CD4-positive, alpha-beta T cell treated with Interleukin-17A for 4 hours (primary cell): ENCODE measurements at places on chromosomes 7 and 10.

DNA sequence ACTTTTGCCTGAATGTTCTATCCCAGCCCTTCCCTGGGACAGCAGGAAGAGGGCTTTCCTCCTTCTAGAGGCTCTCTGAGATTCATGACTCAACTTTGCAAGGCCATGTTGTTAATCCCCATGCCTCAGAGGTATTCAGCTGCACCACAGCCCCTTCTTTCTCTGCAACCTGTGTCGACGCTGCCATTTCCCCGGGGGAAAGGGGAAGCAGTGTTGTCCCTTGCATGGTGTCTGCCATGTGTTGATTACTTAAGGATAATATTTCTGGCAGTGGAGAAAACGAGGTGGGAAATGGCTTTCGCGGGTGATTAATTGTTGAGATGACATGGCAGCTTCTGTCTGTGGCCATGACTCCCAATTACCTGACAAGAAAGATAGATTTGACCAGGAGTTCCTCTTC is 133.1 kb downstream of the SORCS3 start:
- no peak for DNase-seq

- no peak for DNase-seq
Observed at GRCh38 chr7:56157238-56157790, 41.1 kb upstream of the NUPR2 start.

DNA sequence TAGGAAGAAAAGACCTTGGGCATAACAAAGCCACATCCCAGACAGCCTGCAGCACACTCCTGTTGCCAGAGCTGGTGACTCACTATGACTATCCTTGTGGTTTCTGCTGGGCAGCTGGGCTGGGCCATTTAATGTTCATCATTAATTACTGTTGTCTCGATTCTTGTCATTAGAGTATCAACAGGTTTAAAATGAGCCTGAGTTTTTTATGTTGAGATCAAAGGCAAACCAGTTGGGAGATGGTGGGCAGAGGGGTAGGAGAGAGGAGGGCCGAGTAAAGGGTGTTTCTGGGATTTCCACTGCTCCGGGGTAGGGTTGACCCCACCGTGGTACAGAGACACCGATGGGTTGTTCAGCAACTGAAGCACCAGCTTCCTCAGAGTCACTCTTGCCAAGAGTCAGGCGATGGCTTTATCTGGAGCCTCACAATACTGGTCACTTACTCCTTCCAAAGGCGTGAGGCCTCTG is 128.7 kb upstream of the LYZL1 start:
- DNase-seq, result no peak

DNA sequence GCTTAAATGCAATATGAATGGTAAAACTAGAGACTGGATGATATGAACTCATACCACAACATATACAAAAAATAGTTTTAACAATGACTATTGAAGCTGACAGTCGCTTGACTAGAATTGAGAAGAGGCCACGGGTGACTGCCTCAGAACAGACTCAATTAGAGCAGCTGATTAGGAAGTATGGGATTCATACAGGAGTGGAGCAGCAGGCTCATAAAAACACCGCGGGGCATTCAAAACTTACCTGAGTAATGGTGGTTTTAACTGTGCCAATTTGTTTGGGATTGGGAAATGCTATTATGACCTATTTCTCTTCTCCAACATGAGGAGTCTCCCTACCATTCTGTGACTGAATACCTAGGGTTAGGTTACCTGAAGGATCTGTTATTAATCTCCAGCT is 2.1 kb downstream of the CADPS2 start:
- no peak for DNase-seq

DNA sequence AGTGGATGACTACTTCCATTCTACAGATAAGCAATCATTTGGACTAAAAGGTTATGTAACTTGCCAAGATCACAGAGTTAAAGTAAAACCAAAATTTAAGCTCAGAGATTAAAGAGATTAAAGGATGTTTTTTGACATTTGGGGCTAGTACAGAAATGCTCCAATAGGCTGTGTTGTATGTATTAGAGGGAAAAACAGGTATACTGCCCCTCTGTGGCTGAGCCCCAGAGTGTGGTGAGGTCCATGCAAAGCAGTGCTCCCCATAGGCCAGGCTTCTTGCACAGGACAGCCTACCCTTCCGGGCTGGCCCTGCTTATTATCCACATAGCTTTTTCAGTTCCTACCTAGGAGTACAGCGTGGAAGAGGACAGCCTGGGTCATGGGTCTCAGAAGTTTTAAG is 322.8 kb downstream of the POM121L12 start:
- DNase-seq, result no peak

- no peak for DNase-seq
Observed at GRCh38 chr10:23384364-23384763, 39.8 kb upstream of the C10orf67 start.

- DNase-seq, result no peak
Observed at GRCh38 chr10:28810057-28810870, 132.9 kb downstream of the BAMBI start.

DNA sequence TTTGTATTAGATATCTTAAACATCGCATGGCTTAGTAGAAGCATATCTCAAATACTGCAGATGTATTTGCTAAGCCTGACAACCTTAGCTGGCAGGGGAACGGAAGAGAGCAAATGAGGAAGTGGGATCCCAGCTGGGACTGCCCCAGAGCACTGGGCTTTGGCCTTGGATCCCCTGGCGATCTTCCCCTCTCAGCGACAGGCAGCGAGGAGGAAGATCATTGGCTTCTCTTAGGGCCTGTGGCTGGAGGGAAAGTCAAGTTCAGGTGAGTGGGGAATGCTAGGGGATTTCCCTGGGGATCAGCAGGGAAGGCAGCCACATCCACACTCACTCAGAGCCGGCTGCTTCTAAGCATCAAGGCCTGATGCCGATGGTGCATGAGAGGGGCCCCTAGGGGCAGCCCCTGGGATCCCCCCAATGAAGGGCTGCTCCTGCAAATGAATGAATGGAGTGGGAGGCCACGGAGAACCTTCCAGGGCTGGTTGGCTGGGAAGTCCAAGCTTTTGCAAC is 42.0 kb downstream of the LYZL2 start:
- no peak for DNase-seq

DNA sequence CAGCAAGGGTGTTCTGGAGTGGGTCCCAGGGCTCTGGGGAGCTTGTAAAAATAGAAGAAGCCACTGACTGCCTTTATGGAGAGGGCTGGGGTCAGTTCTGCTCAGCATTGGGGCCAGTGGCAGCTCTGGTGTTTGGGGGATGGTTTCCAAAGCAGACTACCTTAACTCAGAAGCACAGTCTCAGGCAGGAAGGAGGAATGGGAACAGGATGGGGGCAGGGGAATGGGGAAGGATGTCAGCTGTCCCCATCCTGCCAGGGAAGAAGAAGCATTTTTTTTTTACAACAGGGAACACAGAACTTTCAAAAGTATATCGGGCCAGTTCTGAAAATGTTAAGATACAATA is 28.8 kb downstream of the TSPAN15 start:
- no peak for DNase-seq

DNA sequence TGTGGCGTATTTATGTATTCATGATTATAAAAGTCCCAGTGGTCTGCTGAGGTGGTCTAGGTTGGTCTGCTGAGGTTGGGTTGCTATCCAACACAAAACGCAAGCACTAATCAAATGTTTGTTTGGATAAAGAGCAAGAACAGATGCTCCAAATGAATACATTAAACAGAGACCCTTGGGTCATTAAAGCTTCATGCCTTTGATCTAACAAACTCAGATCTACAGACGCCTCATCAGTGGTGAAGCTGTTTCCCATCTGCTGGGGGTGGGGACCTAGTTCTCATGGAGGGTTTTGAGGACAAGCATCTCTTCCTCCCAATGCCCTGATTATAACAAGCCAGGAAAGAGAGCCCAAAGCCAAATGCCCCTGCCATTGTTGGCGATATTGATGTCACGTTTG is 786.7 kb downstream of the NRG3 start:
- DNase-seq, result no peak

DNA sequence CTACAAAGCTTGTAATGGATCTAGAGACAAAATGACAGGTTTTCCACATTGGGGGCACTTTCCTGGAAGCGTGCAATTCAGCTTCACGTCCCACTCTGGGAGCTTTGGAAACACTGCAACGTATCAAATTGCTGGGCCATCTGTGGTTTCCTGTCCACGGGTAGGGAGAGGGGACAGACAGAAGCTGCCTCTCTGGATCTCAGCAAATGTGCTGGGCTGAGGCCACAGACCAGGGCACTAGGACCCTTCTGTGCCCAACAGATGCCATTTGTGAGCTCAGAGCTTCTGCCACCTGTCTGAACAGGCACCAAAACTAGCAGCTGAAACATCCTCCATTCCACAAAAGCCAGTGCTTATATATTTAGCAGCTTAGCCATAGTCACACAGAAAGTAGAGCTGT is 40.9 kb upstream of the FRMD4A start:
- no peak for DNase-seq

DNA sequence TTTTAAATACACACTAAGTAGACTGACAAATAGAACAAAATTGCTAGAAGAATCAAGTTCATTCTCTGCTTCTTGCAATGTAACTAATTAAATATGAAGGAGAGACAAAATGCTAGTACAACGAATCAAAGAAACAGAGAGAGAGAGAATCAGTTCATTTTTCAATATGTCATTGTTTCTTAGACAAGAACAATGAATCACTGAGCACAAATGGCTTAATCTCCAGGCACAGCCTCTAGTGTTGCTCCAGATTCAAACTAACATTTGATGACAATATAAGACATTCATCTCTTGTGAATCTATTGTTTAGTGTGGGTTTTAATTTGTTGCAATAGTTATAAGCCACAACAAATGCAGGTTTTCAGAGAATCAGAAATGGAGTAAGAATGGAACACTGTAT is 357.4 kb upstream of the TMEM229A start:
- DNase-seq, result no peak

GRCh38 chr10:98328163-98328562 is 60.2 kb upstream of the LOXL4 start:
- no peak for DNase-seq

DNA sequence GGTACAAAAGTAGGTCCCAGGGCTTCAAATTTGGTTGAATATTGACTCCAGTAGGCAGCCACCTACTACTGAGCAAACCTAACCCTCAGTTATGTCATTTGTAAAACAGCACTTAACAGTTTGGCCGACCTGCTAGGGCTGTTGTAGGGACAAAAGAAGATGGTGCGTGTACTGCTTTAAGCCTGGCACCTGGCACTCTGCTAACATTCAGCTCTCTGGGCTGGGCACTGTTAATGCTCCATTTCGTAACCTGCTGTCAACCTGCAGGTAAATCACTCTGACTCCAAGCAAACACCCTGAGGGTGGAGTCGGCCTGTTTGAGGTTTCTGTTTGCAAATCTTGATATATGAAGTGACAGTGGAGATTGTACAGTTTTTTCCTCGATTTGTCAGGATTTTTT is 7.2 kb downstream of the ZKSCAN1 start:
- no peak for DNase-seq

DNA sequence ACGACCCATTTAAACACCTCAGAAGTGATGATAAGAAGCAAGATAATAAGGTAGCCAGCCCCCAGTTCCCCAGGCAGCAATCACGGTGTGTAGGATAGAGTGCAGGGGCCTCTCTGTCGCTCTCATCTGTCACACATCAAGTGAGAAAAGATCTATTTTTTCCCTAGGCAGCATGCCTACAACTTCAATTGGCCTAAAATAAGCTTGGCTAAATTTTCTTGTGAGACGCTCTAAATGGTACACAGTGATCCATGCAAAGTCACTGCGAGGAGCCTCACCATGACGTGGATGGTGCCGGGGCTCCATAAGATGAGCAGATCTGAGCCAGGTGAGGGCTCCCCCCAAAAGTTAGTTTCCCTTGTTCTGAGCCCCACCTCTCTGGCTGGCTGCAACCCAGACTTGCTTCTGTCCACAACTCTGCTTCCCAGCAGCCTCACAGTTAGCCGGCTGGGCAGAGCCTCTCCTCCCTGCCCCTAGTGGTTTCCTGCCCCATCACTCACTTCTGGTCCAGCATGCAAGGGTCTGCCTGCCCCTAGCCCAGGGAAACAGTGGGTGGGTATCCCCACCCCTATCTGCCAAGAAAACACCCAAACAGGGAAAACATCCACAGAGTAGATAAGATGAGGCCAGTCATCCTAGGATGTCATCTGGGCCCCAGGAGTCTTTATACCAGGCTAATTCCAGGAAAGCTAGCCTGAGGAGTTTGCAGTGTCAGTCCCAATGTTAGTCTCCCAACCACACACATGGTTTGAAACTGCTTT is 342.1 kb downstream of the GRID1 start:
- no peak for DNase-seq

DNA sequence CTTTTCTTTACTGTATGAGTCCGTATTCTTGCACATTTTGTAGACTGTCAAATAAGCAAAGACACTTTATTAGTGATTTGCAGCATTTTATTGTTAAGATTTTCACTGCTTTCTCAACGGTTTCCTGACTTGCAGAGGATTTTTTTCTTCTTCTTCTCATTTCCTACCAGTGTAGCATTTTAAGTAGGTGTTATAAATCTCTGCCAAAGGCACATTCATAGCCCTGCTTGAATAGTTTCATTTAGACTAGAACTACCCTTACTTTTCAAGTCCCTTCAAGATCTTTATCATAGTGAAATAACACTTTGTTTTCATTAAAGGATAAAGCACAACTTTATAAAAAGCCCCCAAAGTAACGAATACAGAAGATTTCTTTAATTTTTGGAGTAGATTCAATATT is 271.4 kb downstream of the TSPAN12 start:
- no peak for DNase-seq

DNA sequence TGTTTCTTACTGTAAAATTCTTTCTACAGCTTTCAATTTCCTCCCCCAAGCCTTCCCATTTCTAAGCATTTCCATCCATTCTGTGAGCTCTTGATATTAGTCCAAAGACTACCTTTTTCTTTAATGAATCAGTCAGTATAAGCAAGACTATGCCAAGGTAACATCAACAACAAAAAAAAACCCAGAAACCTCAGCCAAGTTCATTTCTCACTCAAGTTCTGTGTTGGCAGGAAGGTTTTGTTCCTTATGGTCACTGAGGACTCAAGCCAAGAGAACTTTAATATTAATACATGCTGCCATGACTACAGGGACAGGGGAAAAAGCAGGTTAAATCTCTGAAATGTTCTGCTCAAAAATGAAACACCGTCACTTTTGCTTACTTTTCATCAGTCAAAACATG is 621.2 kb upstream of the NRP1 start:
- DNase-seq, result no peak

DNA sequence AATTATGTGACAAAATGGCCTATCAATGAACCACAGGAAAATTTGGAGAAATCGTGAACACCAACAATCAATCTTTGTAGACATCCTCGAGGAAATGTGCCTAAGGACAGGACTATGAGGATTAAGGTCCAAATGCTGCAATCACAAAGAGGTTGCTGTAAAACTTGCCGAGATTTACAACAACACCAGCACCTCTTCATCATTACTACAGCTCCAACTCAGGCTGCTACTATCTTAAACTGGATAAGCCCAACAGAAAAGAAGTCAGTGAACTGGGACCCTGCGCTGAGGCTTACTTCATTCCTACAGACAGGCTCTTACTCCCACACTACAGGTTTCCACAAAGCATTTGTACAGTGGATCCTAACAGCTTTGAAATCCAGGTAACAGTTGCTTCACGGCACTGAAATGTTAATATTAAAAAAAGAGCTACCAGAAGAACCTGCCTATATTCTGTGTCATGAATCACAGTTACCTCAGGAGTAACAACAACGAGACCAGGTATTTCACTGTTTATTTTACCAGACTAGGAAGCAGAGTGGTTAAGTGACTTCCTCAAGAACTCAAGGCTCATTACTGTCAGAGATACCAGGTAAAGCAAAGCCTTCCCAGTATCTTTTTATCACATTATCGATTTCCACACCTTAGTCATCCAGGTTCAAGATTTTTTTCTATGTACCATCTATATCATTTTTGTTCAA is 23.9 kb downstream of the CACUL1 start:
- no peak for DNase-seq
